Tibial nerve (tissue), 4 donors: ENCODE measurements at places on chromosomes 5 and 9.

GRCh38 chr9:5191985-5192384 is 6.5 kb upstream of the INSL6 start:
- no peak for DNase-seq
- H3K27ac ChIP-seq = no peak overlapping the region
- no peak overlapping the region for H3K4me3 ChIP-seq
- no peaks in the 10 kb centered on the region for H3K27me3 ChIP-seq

GRCh38 chr9:105414947-105415661 is 32.7 kb upstream of the FSD1L start:
- no peak overlapping the region for H3K27ac ChIP-seq
- no peak overlapping the region for H3K4me3 ChIP-seq
- no peaks in the 10 kb centered on the region for H3K27me3 ChIP-seq
- no peaks in the 10 kb centered on the region for H3K4me1 ChIP-seq

DNA sequence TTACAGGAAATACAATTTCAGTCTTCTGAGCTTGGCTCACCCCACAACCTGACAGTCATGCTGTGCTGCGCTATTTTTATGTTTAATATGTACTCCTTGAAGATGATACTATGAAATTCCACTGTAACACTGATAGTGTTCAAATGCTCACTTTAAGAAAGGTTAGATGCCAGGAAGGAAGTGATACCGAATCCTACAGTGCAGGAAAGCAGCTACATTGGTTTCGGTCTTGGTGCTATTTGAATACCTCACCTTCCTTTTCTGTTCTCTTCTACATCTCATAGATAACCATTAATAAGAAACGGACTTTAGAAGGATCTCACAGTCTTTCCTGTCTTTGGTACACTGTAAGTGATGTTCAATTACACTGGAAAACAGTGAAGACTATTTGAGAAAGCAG is 117.6 kb downstream of the SEMA5A start:
- H3K4me1 ChIP-seq = no peaks in the 10 kb centered on the region
- no peaks in the 10 kb centered on the region for H3K27me3 ChIP-seq
- DNase-seq = no peak
- H3K4me3 ChIP-seq = no peak overlapping the region

- H3K4me3 ChIP-seq = no peak overlapping the region
- H3K27ac ChIP-seq = no peak overlapping the region
- H3K4me1 ChIP-seq = no peaks in the 10 kb centered on the region
- H3K27me3 ChIP-seq = no peaks in the 10 kb centered on the region
Measured at GRCh38 chr9:17025281-17025680, 109.6 kb upstream of the CNTLN start.

DNA sequence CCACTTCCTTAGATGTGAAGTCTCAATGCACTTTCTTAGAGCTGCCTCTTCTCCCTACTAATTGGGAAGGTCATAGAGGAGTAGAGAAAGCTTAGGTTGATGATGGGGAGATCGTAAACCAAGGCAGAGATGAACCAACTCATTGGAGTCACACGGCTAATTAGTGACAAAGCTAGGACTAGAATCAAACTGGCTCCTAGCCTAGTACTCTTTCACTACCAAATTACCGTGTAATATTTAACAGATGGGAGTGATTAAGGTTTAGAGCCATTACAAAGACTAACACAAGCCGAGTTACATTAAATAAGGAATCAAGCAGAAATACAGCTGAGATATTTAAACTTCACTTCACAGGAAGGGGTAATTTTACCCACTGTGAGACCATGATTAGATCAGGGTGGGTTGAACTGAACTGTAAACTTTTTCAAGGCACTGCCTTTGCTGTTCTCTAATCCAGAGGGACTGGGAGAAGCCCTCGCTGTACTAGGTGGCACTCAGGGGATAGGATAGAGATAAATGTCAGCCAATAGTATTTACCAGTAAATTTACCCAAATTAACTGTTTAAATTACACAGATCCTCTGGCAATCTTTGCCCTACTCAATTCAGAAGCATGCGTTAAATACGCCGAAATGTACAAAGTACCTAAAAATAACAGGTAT is 166.4 kb upstream of the PIK3R1 start:
- H3K4me1 ChIP-seq = no peaks in the 10 kb centered on the region
- H3K27ac ChIP-seq = no peak overlapping the region
- DNase-seq = no peak
- H3K27me3 ChIP-seq = no peaks in the 10 kb centered on the region
- no peak overlapping the region for H3K4me3 ChIP-seq

GRCh38 chr9:113463418-113464285 is at the start of gene RGS3:
Gene RGS3, plus strand, starts transcription at chr9:113463727. Its CDS starts 76 bp downstream, at chr9:113463803.
- no peak within 1 kb of the TSS for H3K27ac ChIP-seq
- H3K27me3 ChIP-seq = no peaks in the 10 kb centered on the region
- no peak for DNase-seq
- H3K36me3 ChIP-seq = no peaks in the 10 kb centered on the region
- no peaks in the 10 kb centered on the region for H3K4me1 ChIP-seq

- no peak overlapping the region for H3K27ac ChIP-seq
- no peak for DNase-seq
- no peak overlapping the region for H3K4me3 ChIP-seq
- H3K4me1 ChIP-seq = no peaks in the 10 kb centered on the region
Measured at GRCh38 chr5:90037646-90038045, 371.9 kb downstream of the CETN3 start.

- H3K4me1 ChIP-seq = no peaks in the 10 kb centered on the region
- H3K27me3 ChIP-seq = no peaks in the 10 kb centered on the region
- H3K36me3 ChIP-seq = no peaks in the 10 kb centered on the region
- no peak for DNase-seq
- no peak overlapping the region for H3K4me3 ChIP-seq
- no peak overlapping the region for H3K27ac ChIP-seq
Measured at GRCh38 chr5:109199289-109199688, 210.5 kb downstream of the PJA2 start.

- no peaks in the 10 kb centered on the region for H3K27me3 ChIP-seq
- H3K36me3 ChIP-seq = no peaks in the 10 kb centered on the region
- H3K4me3 ChIP-seq = no peak overlapping the region
- H3K27ac ChIP-seq = no peak overlapping the region
- H3K4me1 ChIP-seq = no peaks in the 10 kb centered on the region
- DNase-seq = no peak
Measured at GRCh38 chr9:11431490-11431889, 818.7 kb upstream of the PTPRD start.

DNA sequence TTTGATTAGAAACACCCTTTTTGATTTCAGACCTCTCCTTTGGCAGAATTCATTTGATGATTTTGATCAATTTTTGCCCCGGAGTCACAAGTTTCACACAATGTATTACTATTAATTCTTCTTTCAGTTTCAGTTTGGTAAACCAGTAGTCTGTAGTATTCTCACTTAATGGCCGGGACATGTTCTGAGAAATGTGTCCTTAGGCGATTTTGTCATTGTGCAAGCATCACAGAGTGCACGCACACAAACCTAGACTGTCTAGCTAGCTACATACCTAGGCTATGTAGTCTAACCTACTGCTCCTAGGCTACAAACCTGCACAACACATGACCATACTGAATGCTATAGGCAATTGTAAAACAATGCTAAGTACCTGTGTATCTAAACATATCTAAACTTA is 662.5 kb downstream of the IRX1 start:
- H3K27me3 ChIP-seq = no peaks in the 10 kb centered on the region
- H3K27ac ChIP-seq = no peak overlapping the region
- no peak overlapping the region for H3K4me3 ChIP-seq
- H3K4me1 ChIP-seq = no peaks in the 10 kb centered on the region
- no peak for DNase-seq
- H3K36me3 ChIP-seq = no peaks in the 10 kb centered on the region

DNA sequence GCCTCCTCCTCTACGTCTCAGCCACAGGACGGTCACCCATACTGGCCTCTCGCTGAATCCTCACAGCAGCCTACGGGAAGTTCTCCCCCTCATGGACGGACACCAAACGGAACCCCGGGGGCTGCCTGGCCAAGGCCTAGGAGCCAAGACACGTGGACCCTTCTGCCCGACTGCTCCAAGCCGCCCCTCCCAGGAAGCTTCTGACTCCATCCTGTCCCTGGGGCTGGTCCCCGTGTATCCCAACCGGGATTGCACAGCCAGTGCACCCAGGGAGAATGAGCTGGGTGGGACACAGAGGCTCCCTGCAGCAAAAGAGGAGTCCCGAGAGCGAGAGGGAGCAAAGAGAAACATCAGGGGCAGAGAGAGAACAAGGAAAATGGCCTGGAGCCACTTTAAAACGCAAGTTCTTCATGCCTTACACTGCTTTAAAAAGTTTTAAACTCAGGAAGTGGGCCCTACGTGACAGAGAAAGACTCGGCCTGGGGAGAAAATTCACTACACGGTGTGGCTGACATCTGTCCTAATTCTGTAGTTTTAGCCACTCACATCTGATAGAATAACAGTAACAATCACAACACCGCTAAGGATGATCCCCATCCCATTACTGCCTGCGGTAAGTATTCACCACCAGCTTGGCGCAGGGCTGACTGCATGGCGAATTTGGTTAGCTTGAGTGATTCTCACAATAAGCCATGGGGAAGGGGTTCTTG is 3.0 kb downstream of the FAM78A start:
- peaks cover 50% of the 10 kb centered on the region for H3K4me1 ChIP-seq
- DNase-seq = no peak
- H3K27me3 ChIP-seq = no peaks in the 10 kb centered on the region
- H3K27ac ChIP-seq = peak overlapping the region; percentile 30
- H3K4me3 ChIP-seq = no peak overlapping the region

DNA sequence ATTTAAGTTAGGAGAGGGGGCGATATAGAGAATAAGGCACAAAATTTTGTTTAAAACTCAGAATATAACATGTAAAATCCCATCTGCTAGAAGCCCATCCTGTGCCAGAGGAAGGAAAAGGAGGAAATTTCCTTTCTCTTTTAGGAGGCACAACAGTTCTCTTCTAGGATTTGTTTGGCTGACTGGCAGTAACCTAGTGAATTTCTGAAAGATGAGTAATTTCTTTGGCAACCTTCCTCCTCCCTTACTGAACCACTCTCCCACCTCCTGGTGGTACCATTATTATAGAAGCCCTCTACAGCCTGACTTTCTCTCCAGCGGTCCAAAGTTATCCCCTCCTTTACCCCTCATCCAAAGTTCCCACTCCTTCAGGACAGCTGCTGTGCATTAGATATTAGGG is 18.3 kb downstream of the MOCS2 start:
- no peak for DNase-seq
- no peaks in the 10 kb centered on the region for H3K36me3 ChIP-seq
- H3K4me1 ChIP-seq = peaks cover 58% of the 10 kb centered on the region
- no peak overlapping the region for H3K27ac ChIP-seq
- H3K27me3 ChIP-seq = no peaks in the 10 kb centered on the region

GRCh38 chr9:38358390-38359296 is 33.9 kb upstream of the ALDH1B1 start:
- no peak overlapping the region for H3K27ac ChIP-seq
- H3K27me3 ChIP-seq = no peaks in the 10 kb centered on the region
- DNase-seq = no peak
- no peaks in the 10 kb centered on the region for H3K36me3 ChIP-seq

- no peaks in the 10 kb centered on the region for H3K36me3 ChIP-seq
- no peak overlapping the region for H3K4me3 ChIP-seq
- H3K27me3 ChIP-seq = peaks cover 48% of the 10 kb centered on the region
- DNase-seq = peak; percentile 60
Measured at GRCh38 chr5:50958852-50959457, 292.5 kb downstream of the PARP8 start.

- no peaks in the 10 kb centered on the region for H3K4me1 ChIP-seq
- H3K36me3 ChIP-seq = no peaks in the 10 kb centered on the region
- H3K4me3 ChIP-seq = no peak overlapping the region
- H3K27me3 ChIP-seq = no peaks in the 10 kb centered on the region
- no peak overlapping the region for H3K27ac ChIP-seq
Measured at GRCh38 chr5:14925326-14925725, 53.7 kb upstream of the ANKH start.

DNA sequence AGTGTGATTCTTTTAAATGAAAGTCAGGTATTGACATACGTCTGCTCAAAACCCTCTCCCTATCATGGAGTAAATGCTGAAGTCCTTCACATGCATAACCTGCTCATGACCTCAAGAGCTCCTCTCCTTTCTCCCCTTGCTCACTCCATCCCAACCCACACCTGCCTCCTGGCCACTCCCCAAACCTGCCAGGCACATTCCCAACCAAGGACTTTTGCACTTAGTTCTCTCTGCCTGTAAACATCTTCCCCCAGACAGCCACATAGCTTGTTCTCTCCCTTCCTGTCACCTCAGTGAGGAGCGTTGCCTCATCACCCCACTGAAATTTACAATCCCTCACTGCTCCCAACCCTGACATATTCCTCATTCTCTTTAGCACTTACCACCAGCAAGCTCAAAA is 8.7 kb downstream of the SETD9 start:
- no peak overlapping the region for H3K4me3 ChIP-seq
- no peak overlapping the region for H3K27ac ChIP-seq
- peaks cover 13% of the 10 kb centered on the region for H3K36me3 ChIP-seq
- H3K27me3 ChIP-seq = no peaks in the 10 kb centered on the region
- DNase-seq = no peak
- no peaks in the 10 kb centered on the region for H3K4me1 ChIP-seq

GRCh38 chr5:68332556-68332955 is 117.0 kb downstream of the PIK3R1 start:
- H3K36me3 ChIP-seq = no peaks in the 10 kb centered on the region
- H3K4me1 ChIP-seq = no peaks in the 10 kb centered on the region
- no peak overlapping the region for H3K27ac ChIP-seq
- DNase-seq = no peak
- H3K27me3 ChIP-seq = no peaks in the 10 kb centered on the region

DNA sequence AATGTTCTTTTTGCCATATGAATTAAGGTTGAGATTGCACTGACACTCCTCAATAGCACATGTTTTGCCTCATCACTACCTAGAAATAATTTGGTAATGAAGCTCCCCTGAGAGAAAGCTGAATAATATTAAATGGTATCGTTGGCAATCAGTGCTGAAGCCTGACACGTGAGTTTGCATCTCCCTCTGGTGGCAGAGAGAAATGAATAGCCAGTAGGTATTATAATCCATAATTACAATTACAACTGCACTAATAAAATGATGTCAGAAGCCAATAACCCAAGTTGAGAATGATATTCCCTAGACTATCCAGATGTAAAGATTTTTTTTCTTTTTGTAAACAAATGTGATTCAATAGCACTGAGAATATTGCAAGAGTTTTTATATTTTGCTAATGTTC is 700.3 kb downstream of the PTPRD start:
- no peaks in the 10 kb centered on the region for H3K4me1 ChIP-seq
- DNase-seq = no peak
- H3K27ac ChIP-seq = no peak overlapping the region
- H3K4me3 ChIP-seq = no peak overlapping the region
- H3K27me3 ChIP-seq = no peaks in the 10 kb centered on the region
- no peaks in the 10 kb centered on the region for H3K36me3 ChIP-seq

DNA sequence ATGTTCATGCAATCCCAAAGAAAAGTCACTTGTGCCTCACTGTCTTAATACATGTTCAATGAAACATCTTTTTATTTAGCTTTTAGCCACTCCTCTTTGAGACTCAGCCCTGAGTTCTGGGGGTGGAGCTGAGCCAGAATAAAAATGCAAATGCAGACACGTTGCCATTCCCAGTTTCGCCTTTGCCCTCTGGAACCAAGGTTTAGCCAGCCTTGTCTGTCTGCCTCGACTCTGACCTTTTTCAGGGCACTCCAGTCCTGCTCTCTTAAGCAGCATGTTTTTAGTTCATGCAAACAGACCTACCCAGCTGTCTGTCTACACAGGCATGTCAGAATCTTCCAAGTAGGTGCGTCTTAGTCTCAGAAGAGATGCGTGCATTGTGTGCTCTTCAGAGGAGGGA is 82.2 kb upstream of the RANBP3L start:
- H3K36me3 ChIP-seq = no peaks in the 10 kb centered on the region
- no peaks in the 10 kb centered on the region for H3K4me1 ChIP-seq
- H3K4me3 ChIP-seq = no peak overlapping the region
- DNase-seq = no peak
- H3K27me3 ChIP-seq = no peaks in the 10 kb centered on the region
- H3K27ac ChIP-seq = no peak overlapping the region
